ENCODE measurements at places on chromosomes 13 and 19.

GRCh38 chr19:6065685-6066374 lies 44.5 kb downstream of the RFX2 start:
- DNase-seq: peak; percentile 35

- no peak for DNase-seq
These were observed 1075.1 kb upstream of the MIR17HG start for GRCh38 chr13:90272356-90272755.

DNA sequence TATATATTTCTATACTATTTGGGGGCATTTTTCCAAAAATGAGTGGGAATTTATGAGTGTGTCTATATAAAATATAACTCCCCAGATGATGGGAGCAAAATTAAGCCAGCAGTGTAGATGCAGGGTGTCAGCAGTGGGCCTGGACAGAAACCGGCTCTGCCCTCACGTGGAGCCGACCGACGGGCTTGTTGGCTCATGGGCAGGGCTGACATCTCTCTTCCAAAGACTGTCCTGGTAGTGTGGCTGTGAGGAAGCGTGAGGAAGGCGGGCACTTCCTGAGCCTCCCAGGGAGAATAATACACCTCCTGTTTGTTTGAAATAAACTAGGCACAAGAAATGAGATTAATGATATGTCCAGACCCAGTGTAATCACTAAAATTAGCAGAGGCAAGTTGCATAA lies 206.5 kb downstream of the TEX29 start:
- no peak for DNase-seq

DNA sequence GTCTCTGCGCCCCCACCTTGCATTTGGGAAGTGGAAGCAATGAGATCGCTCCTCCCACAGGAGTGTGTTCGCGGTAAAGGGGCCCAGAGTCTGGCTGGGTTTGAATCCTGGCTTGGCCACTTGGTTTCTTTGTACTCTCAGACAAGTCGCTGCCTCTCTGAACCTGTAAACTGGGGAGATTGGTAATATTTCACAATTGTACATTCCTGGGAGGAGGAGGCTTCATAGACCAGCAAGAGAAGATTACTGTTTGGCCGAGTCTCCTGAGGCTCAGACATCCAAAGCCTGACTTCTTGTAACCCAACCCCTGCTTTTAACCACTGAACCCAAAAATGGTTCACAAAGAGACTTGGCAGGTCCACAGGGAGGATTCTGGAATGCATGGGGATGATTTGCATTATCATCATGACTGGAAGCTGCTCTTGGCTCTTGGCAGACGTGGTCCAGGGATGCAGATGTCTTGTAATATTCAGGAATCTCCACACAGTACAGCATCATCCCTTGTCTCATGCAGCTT lies 13.6 kb upstream of the STRN4 start:
- no peak for DNase-seq

DNA sequence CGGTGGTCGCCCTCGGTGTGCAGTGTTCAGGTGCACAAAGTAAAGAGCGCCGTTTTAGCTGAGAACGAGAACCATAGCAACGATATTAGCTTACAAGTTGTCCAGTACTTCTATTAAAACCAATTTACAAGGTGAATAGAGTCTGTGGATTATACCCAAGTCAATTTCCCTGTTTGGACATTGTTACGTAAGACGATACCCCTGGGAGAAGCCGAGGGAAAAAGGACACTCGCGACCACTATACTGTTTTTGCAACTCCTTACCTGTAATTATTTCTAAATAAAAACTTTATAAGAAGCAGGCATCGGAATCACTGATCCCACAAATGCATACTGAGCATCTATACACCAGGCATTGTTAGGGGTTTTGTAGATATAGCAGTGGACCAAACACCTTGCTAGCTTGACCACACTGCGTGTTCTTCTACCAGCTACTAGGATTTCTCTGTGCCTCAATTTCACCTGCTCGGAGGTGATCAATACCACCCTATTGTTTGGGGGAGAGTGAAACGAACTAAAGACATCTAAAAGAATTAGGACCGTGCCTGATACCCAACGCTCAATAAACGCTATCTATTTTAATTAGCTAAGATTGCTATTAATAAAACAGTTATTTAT lies 488 bp upstream of the EEF2 start:
- DNase-seq: no peak

DNA sequence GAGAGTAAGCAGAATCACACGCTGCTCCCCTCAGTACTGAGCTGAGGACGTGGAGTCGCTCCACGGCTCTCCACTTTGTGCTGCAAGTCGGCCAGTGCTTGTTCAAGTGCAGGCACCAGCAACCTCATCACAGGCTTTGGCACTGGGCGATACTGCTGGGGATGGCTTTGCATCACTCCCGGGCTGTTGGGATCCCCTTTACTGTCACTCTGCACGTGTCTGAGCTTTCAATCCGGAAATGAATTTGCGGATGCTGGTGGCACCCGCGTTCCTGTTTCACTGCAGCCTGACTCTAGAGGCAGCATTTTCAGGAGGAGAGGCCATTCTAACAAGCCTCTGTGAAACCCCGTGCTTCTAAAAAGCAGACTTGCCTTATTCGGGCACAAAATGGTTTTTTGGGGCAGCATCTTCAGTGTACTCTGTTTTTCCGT lies 19.1 kb downstream of the SMARCA4 start:
- DNase-seq: no peak

DNA sequence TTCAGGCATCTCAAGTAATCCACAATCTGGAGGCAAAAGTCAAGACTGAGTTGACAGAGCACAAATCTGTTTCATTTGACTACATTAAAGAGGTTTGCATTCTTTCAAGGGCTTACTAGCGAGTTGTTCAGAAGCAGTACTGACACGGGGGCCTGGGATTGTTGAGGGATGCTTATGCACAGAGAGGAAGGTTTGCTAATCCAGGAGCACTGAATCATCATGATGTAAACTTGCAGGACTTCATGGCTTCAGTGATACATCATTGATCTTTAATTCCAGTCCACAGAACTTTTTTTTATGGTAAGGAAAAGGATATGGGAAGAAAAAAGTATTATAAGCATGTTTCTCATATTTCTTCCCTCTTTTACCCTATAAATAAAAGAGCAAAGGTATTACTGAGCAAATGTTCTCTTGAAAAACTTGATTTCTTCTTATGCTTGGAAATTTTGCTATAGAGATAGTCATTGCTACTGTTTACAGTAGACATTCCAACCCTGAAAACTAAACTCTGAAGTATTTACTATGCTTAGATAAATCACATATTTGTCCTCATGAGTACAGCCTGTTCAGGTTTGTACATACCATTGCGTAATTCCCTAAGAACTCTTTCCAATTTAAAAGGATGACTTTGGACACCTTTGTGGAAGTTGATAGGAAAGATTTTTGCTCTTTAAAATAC lies 65.8 kb upstream of the KPNA3 start:
- no peak for DNase-seq

DNA sequence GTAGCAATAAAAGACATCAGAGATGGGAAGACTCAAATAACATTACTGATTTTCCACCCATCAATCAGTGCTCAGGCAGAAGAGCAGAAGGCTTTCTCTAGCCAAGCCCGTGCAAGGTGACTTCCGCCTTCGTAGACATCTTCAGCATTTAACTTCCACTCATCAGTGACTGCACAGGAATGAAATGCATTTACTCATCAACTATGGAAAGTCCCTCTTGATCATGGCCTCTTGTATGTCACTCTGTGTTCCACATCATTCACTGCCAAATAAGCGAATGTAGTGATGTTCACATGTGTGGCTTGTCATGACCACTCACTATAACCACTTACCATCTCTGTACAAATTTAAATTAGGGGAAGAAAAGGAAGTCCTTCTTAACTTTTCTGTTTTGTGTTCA lies 49.4 kb downstream of the SACS start:
- no peak for DNase-seq

GRCh38 chr13:41554180-41554579 lies 96.8 kb downstream of the RGCC start:
- DNase-seq: no peak

- no peak for DNase-seq
These were observed 8.9 kb downstream of the CIC start for GRCh38 chr19:42277821-42278451.

DNA sequence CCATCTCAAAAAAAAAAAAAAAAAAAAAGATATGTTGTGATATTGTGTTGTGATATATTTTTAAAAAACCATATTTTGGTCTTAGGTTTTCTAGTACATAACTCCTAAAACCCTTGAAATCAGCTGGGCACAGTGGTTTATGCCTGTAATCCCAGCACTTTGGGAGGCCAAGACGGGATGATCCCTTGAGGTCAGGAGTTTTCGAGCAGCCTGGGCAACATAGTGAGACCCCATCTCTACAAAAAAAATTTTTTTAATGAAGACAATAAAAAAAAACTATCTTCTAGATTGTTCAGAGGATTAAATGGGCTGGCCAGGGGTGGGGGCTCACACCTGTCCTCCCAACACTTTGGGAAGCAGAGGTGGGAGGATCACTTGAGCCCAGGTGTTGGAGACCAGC lies 1.3 kb upstream of the DCAF15 start:
- no peak for DNase-seq

GRCh38 chr19:10018263-10018662 lies 5.0 kb downstream of the RDH8 start:
- DNase-seq: no peak

GRCh38 chr19:11091703-11092153 lies 2.5 kb downstream of the LDLR start:
- DNase-seq: no peak

- DNase-seq: no peak
These were observed 22.8 kb downstream of the ERICH6B start for GRCh38 chr13:45592758-45593157.

DNA sequence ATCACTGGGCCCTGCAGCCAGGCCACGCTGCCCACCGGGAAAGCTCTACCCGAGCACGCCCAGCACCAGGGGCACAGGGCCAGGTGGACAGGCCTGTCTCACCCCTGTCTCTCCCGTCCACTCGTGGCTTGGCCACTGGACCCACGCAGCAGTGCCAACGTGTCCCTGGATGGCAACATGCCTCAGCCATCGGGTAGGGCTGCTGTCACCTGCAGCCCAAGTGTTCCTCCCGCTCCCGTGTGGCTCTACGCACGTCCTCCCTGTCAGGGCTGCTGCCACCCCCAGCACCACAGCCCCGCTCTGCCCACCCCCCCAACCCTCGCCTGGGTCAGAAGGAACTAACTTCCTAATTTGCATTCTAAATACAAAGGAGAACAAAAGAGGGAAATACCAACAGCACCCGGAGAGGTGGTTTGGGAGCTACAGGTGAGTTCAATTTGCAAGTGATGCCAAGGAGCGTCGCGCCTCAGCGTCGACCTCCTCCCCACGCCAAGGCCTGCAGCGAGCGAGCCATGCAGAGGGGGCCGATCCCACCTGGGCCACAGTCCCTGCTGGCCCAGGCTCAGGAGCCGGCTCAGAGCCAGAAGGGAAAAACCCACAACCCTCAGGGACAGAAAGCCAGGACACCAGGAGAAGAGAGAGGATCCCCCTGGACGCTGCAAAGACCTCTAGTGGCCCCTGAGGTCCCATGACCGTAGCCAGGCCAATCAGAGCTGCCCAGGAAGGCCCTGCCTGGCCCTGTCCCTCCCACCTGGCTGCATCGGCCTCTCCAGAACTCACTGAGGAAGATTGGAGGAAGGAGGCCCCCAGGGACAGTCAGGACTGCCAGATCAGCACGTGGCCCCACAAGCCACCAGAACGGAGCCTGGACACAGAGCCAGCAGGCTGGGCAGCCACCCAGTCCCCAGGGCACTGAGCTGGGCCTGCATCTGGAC lies 128.4 kb upstream of the SPACA7 start:
- DNase-seq: no peak

DNA sequence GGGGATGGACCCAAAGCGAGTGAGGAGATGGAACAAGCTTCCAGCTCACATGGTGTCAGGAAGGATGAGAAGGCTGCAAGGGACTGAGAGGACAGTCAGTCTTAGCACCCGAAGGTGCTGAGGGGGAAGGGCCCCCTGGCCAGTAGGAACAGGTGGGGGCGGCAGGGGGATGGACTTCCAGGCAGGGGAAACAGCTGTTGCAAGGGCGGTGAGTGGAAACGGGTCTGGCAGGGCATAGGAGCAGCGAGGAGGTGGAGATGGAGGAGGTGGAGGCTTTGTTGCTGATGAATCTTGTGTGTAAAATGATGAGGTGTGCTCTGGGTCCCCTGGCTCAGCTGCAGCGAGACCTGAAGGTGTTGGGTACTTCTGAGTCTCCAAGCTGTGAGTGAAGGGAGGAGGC lies 1.2 kb downstream of the MAP1S start:
- DNase-seq: no peak

GRCh38 chr13:22432690-22433089 lies 748.1 kb upstream of the SGCG start:
- DNase-seq: no peak

- DNase-seq: no peak
These were observed 208.3 kb upstream of the NBEA start for GRCh38 chr13:34733721-34734120.

GRCh38 chr13:106143930-106144709 lies 391.3 kb downstream of the EFNB2 start:
- DNase-seq: no peak

DNA sequence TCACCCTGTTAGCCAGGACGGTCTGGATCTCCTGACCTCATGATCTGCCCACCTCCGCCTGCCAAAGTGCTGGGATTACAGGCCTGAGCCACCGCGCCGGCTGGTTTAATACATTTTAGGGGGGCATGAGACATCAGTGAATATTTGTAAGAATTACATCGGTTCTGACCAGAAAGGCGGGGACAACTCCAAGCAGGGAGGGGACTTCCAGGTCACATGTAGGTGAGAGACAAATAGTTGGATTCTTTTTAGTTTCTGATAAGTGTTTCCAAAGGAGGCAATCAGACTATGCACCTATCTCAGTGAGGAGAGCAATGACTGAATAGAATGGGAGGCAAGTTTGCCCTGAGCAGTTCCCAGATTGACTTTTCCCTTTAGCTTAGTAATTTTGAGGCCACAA lies 3.7 kb upstream of the ZNF552 start:
- DNase-seq: no peak

DNA sequence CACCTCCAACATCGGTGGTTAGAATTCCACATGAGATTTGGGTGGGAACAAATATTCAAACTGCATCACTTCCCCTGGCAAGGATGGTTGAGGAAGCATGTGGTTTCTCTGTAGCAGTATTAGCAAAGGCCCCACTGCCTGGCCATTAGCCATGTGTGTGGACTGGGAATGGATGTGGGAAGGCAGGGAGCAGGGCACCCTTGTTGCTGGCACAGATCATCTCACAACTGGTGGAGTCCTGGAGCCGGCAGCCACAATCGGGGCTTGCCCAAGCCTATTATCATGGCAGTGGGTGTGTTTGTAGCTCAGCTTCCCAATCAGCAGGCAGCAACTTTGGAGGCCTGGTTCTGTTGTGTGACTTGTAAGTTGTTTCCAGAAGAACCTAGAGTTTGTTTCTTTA lies 391.9 kb downstream of the DLEU7 start:
- DNase-seq: no peak

DNA sequence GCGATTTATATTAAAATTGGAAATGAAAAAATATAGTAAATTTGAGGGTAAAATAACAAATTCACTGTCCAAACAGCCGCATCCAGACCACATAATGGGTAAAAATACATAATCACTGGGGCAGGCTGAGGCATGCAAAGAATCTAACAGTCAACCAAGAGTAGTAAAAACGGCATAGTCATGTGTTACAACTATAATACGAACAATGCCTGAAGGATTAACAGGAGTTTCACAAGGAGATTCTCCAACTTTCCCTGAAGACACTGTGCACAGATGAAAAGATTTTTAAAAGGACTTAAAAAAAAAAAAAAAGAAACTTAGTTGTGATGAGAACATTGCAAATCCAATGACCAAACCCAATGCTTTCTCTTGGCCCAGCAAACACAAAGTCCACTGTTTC lies 20.4 kb upstream of the ATXN8OS start:
- no peak for DNase-seq
